GM06990 (cell line): ENCODE measurements at places on chromosomes 16 and 17.

GRCh38 chr17:61467416-61468262 is 15.4 kb downstream of the TBX4 start:
- DNase-seq = no peak

- DNase-seq = peak; percentile 72
These were observed 10.5 kb downstream of the DBNDD1 start for GRCh38 chr16:90008708-90009145.

GRCh38 chr17:39601758-39602532 is 5.8 kb downstream of the NEUROD2 start:
- DNase-seq = no peak

GRCh38 chr16:87380881-87381280 is 2.7 kb downstream of the FBXO31 start:
- DNase-seq = no peak

DNA sequence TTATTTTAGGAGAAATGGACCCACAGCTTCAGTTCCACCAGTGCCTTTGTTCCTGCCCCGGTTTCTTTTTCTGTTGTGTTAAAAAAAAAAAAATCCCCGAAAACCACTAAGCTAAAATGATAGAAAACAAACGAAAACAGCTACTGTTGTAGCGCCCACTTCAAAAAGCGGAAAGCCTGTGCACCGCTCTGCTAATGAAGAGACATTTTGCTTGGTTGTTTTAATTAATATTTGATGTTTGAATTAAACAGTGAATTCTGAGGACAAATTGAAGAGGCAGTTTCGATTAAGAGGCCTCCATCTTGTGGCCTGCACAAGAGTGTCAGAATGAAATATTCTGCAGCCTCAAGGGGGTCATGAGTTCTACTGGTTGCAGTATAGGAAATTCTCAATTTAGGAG is 186.7 kb downstream of the RPTOR start:
- no peak for DNase-seq

- DNase-seq = no peak
These were observed 4.8 kb upstream of the ATP2A3 start for GRCh38 chr17:3968886-3969524.

- DNase-seq = peak; percentile 61
These were observed 715 bp downstream of the TLCD3A start for GRCh38 chr17:732902-733720.

DNA sequence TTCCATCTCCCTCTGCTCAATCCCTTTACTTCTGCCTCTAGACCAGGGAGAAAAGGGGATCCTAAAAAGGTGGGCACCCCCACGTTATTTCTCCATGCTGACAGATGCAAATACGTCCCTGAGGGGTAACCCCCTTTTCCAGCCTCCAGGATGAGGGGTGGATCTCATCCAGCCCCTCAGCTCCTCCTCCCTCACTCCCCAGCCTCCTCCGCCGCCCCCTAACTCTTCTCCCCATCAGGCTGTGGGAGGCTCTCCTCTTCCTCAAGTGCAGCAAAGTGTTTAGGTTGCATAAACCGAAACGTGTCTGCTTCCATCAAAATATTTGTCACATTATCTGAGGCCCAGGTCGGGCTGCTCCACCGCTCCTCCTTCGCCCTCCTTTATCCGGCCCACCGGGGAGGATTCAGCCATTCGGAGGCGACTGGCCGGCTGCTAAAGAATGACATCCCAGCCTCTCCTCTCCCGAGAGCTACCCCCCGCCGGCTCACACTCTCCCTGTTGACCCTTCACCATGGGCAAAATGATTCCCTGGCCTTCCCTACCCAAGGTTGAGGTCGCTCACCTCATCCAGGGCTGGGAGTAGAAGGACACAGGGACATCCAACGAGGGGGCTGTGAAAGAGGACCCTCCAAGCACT is 1.2 kb upstream of the C1QL1 start:
- DNase-seq = no peak

GRCh38 chr17:59607817-59608403 is 11.8 kb upstream of the CLTC start:
- no peak for DNase-seq

- peak; percentile 69 for DNase-seq
These were observed 70.8 kb downstream of the ABR start for GRCh38 chr17:1108765-1109605.

DNA sequence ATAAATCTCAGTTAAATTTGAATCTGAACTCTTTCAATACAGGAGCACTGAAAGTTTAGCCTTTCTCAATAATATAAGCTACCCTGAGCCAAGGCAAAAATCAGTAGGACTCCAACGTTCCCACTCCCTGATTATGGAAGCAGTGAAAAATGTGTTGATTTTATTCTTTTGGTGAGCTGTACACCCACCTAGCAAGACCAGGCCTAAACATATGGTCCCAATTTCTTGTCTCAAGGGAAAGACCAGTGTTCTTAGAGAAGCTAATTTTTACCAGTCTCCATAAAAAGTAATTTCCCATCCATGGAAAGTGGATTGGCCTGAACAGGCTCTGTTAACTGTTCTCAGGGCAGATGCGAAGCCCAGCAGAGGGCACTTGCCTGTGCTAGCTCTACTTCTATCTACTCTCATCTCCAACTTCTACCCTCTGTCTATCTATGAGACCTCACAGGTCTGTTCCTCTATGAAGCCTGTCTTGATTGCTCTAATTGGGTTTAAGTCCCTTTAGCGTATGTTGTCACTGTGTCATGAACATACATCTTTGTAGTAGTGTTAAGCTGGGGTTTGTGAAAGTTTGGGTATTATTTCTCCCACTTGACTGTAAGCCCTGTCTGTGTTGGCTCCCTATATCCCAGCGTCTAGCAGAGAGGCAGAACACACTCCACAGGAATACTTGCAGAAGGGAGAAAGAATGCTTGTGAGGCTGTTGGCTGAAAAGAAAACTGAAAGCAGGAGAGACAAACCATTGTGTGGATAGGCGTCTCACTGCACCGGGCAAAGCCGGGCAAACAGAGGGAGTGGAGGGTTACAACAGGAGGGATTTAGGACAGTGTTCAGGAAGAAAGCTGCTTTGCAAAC is 167.1 kb upstream of the MAF start:
- no peak for DNase-seq

DNA sequence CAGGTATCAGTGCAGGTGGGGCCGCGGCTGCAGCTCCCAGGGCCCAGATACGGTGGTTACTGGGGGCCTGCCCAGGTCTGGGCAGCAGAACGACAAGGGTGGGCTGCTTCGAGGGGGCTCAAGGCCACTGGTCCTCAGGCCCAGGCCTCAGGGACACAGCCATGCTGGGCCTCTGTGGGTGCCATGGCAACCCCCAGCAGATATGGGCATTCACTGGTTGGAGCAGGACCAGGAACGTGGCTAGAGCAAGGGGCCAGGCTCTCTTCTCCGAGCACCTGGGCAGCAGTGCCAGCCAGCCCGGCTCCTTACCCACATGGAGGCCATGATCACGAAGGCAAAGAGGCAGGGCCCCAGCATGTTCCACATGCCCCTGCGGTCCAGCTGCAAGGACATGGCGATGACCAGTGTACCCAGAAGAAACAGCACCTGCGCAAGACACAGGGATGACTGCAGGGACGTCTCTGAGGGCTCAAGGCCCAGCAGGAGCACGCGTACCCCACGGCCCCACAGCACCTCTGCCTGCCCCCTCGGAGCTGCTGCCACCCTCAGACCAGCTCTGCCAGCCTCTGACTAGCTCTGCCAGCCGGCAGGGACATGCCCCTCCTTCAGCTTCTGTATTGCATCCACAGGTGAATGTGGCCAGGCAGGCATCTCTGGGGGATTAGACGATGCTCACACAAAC is 2.1 kb upstream of the MRPL28 start:
- no peak for DNase-seq

- DNase-seq = no peak
These were observed 56.0 kb downstream of the HLF start for GRCh38 chr17:55320594-55321426.

- DNase-seq = no peak
These were observed 34.7 kb upstream of the KCNJ16 start for GRCh38 chr17:70040336-70040735.

- no peak for DNase-seq
These were observed 5.7 kb downstream of the MED13 start for GRCh38 chr17:62059414-62059813.

GRCh38 chr17:45258981-45259380 is 2.9 kb downstream of the SPATA32 start:
- DNase-seq = no peak

DNA sequence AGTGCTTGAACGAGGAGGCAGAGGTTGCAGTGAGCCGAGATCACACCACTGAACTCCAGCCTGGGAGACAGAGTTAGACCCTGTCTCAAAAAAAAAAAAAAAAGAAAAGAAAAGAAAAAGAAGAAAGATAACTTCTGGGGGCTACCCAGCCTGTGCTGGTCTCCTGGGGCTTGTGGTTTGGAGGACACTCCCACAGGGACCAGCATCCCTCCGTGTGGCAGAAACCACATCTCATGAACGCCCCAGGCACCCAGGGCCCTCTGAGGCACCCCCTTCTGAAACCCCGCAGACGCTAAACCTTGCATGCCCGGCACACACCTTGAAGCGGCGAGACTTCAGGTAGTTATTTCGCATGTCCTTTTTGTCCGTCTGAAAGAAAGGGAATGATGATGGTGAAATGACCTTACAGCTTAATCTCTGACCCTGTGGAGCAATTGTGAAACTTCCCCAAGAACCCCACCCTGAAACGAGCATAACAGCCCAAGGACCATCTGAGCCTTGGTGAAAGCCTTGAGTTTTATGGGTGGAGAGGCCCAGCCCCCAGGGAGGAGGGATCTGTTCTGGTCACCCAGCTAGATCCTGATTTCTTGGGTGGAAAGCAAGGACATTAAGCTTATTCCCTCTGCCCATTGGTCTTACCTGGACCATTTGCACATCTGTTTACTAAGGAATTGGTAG is 55.0 kb downstream of the CNGB1 start:
- DNase-seq = no peak

DNA sequence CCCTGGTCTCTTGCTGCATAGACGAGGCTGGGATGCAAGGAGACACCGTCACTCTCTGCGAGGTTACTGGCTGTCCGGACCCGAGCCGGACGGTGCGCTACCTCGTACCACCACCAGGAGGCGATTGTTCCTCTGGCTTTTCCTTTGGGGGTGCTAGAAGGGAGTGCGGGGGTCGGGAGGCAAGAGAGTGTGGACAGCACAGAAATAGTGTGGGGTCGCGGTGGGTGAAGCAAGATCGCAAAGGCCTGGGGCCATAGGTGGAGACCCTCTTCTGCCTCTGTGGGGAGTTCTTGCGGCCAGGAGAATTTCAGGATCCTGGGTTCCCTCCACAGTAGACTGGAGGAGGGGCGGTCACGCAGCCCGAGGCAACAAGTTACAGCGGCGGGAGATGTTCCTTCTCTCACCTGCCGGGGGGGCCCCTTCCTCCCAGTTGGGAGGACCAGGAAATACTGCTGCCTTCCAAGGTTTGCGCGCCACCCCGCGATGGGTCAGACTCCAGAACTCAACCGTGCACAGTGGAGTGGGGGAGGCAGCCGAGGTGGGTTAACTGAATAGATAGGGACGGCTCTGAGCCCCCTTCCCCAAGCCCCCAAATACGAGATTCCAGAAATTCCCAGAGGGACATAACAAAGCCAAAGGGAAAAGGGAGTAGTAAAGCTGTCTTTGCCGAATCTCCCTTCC is 6.9 kb downstream of the PHOSPHO1 start:
- no peak for DNase-seq

- DNase-seq = peak; percentile 33
These were observed 32.1 kb upstream of the FBXW10B start for GRCh38 chr17:15651583-15652110.

GRCh38 chr16:68873635-68874471 is 30.5 kb downstream of the TANGO6 start:
- no peak for DNase-seq

DNA sequence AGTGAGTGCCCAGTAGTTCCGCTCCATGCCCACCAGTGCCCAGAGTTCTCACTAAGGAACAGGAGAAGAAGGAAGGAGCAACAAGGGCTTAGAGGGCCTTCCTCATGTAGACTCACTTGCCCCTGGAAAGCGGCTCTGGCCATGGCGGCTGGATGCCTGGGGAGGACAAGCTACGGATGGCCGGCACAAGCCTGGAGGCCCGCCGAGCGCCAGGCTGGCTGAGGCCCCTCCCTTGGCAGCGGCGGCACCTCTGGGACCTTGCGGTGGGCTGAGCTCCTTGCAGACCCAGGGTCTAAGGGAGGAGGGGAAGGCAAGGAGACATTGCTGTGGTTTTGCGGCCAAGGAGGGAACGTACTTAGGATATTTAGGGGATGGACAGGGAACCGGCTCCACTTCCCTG is 160.1 kb downstream of the SALL1 start:
- no peak for DNase-seq

GRCh38 chr17:65123757-65124675 is 13.2 kb upstream of the RGS9 start:
- DNase-seq = no peak

- DNase-seq = no peak
These were observed 2.6 kb downstream of the WSB1 start for GRCh38 chr17:27296428-27296979.

- no peak for DNase-seq
These were observed 150.6 kb upstream of the TNRC6C start for GRCh38 chr17:77807746-77808441.

GRCh38 chr16:30006659-30007377 is 4.0 kb downstream of the DOC2A start:
- DNase-seq = no peak

DNA sequence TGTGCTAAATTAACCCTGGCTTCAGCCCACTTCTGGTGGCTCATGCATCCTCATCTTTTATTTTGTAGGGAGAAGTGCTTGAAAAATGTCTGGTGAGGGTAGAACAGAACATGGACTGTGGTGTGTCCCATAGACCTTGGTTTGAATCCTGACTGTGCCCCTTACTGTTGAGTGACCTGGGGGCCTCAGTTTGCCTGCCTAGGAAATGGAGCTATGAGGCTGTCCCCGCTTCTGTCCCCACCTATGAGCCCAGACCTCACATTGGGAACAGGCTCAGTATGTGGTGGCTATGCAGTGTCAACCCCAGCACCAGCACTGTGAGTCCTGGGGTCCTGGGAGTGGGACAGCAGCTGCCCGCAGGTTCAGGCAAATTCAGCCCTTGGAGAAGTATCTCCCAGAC is 186.3 kb upstream of the GSE1 start:
- no peak for DNase-seq

- no peak for DNase-seq
These were observed 7.1 kb downstream of the BCAR1 start for GRCh38 chr16:75244225-75244809.

- peak; percentile 48 for DNase-seq
These were observed 507 bp downstream of the CIITA start for GRCh38 chr16:10877472-10877946.

DNA sequence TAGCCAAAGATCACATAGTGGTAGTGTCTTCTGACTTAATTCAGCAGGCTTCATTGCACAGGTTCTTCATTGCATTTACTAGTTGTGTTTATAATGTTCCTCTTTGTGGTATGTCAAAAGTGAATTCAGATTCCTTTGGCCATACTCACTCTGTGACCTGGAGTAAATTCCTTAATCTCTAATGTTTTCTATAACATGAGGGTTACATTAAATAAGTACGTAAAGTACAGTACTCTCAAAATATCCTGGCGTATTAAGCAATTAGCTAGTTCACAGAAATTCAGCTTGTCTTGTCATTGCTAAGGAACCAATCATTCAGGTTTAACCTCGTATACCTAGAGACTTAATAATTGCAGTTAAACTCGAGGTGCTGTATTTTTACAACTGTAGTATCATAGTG is 4.2 kb downstream of the RPS6KB1 start:
- no peak for DNase-seq
